ENCODE measurements at places on chromosomes 11 and 22. TPM values are rescaled to one million over a fixed set of nuclear protein-coding genes. Genes with fewer than 3 reads are reported as not detected.

- peaks cover 37% of the 10 kb centered on the region for H3K36me3 ChIP-seq
- no peaks in the 10 kb centered on the region for H3K27me3 ChIP-seq
- no peak overlapping the region for H3K4me3 ChIP-seq
- H3K4me1 ChIP-seq: peaks cover 9% of the 10 kb centered on the region
- H3K27ac ChIP-seq: no peak overlapping the region
Observed at GRCh38 chr11:67295846-67296245, 6.7 kb downstream of the ANKRD13D start.

- no peak overlapping the region for H3K27ac ChIP-seq
- no peak overlapping the region for H3K4me3 ChIP-seq
- no peaks in the 10 kb centered on the region for H3K36me3 ChIP-seq
- peaks cover 4% of the 10 kb centered on the region for H3K4me1 ChIP-seq
Observed at GRCh38 chr11:57069942-57070341, 81.2 kb downstream of the OR5AK2 start.

DNA sequence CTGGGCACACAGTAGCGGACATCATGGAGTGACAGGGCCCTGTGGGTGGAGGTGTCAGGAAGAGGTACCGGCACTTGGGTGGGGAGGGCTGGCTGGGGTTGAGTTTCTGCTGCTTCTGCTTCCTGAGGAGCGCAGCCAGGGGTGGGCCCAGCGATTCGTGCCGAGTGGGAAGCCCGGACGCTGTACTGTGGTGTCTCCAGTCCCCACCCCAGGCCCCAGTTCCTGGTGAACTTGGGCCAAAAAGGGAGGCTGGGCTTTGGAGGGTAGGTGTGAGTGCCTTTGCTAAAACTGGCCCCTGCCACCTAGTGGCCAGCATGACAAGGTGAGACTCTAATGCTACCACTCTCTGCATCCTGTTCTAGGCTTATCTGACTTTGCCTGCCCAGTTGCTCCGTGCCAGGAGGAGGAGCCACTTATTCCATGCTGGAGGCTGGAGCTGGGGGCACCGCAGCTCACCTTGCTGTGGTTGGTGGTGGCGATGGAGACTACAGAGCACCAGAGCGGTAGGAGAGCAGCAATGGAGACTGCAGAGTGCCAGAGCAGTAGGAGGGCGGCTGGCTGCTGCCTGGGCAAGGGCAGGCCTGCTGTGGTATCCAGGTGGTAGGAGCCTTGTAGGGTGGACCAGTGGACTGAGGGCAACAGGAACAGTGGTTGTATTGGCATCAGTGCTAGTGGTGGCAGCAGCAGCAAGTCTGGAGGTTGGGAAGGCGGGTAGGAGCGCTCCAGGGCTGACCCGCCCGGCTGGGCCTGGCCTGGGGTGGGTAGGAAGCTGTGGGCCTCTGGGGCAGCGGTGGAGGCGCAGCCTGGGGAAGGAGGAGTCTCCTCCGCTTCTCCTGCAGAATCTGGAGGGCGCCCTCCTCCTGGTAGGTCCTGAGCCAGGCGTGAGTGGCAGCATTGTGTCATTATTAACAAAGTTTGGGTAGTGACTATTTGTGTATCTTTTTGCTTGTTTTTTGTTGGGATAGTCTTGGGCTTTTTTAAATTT, 2.2 kb upstream of the RFPL2 start:
- no peaks in the 10 kb centered on the region for H3K36me3 ChIP-seq
- peaks cover 13% of the 10 kb centered on the region for H3K4me1 ChIP-seq
- H3K27ac ChIP-seq: no peak overlapping the region

POU2F3 gene
- total RNA-seq: 4.3 TPM

MYBPC3 gene
- 1.8 TPM for total RNA-seq

Data from type B pancreatic cell (in vitro differentiated cells).